ENCODE measurements at places on chromosomes 7 and 10.

DNA sequence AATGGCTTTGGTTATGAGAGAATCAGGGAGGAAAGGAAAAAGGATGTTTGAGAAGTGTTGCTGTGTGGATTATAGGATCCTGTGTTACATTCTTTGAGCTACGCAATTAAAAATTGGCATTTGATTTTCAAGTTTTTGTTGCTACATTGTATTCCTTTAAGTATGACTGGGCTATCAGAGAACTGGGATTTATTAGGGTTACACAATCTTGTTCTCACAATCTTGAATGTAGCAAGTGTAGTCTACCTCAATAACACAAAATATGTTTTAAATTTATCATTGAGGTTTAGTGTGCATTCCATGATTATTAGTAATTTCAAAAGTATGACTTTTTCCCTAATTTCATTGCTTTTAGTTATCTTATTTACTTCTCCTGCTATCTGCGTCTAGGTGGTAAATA lies 113.9 kb downstream of the CACNB2 start:
- DNase-seq = no peak

DNA sequence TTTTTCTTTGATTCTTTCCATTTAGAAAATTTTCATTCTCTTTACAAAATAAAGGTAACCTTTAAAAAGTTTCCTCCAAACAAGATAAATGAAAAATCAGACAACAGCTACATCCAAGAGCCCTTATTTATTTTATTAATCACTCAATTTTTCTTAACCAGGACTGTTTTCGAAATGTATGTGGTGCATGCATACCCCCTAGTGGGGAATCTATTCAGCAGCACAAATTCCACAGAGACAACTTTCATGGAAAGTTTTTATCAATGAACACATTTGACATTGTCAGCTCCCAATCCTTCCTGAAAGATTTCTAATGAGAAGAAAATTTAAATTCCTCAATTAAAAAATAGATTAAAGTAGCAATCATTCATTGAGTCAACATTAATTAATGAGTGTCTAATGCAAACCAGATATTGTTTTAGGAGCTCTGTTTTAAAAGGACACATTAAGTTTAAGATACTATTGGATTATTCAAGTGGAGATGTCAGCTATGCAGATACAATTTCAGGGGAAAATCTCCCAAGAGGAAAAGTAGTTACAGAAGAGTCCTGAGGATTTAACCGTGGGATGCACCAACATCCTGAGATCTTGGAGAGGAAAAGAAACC lies 5.2 kb upstream of the HTR7 start:
- DNase-seq = peak; percentile 27

GRCh38 chr7:96729820-96730219 lies 20.2 kb upstream of the SEM1 start:
- DNase-seq = no peak

DNA sequence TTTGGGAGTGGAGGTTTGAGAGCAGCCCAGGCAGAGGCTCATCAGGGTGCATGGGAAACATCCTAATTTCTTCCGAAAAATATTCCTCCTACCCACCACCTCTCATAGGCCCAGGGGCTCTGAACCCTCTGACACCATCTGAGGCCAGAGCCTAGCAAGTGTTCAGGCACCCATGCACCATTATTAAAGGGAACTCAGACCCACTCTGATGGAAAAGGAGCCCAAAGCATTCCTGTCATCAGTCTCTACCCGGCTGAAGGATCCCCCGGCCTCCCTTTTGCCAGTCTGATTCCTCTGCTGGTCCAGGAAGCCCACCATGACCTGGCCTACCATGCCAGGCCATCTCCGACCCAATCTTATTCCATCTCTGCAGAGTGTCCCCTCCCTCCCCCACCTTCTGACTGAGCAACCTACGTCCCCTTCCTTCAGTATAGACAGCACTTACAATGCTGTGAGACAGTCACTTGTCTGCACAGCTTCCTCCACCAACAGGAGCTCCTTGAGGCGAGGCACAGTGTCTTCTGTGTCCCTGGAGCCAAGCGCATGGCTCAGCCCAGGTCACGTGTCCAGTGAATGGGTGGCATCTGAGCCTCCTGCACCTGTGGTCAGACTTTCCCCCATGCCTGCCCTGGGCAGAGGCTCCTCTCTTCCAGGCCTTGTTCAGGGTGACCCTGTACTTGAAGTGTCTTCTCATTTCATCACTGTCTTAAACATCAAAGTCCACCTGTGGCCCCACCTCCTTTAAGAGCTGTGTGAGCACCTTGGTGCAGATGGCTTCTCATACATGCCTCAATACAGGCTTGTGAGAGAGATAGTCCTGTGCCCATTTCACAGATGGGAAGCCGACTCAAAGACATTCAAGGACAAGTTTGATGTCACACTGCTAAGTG lies 889 bp upstream of the GPR15LG start:
- peak; percentile 65 for DNase-seq
